ENCODE measurements at places on chromosomes 12 and 14.

- DNase-seq, result no peak
These were observed 8.5 kb upstream of the KRT75 start for GRCh38 chr12:52442600-52443061.

GRCh38 chr12:56801661-56802622 lies 38.8 kb downstream of the HSD17B6 start:
- no peak for DNase-seq

- no peak for DNase-seq
These were observed 30.7 kb upstream of the MAP1LC3B2 start for GRCh38 chr12:116528498-116528897.

- DNase-seq, result no peak
These were observed 58.8 kb upstream of the ACTN1 start for GRCh38 chr14:69037790-69038454.
